ENCODE measurements at places on chromosomes 2 and 18.

DNA sequence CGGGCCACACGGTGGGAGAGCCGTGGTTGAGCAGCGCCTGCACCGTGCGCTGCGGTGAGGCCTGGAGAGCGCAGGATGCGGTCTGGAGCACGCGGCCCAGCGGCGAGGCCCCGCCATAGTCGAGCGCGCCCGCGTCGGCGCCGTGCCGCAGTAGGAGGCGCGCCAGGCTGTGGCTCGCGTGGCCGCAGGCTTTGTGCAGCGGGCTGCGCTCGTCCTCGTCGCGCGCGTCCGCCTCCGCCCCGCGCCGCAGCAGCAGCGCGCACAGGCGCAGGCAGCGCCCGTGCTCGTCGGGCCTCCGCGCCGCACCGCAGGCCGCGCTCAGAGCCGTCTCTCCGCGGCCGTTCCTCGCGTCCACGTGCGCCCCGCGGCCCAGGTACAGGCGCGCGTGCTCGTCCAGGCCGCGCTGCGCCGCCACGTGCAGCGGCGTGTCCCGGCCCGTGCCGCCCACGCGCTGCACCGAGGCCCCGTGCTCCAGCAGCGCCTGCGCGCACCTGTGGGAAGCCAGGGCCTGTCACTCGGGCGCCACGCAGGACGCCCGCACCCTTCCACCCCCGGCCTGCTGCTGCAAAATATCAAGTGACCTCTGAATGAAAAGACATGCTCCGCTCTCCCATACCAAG, 46.3 kb upstream of the GBX2 start:
- DNase-seq: no peak

DNA sequence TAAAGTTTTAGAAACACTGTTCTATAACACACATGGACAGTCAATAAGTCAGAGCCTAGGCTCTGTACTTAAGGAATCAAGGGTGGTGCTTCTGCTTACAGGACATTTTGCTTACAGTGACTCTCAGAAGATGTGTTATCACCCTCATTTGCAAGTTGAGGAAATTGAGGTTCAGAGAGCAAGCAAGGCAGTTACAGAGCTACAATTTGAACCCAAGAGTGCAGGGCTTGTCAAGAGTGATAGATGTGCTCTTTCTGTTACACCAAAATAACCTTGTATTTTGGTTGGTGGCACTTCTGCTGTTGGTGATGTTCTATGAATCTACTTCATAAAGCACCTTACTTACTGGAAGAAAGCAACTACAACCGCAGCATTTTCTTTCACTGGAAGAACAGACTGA, 170.2 kb downstream of the THADA start:
- no peak for DNase-seq

GRCh38 chr2:43221124-43221762, 5.2 kb downstream of the ZFP36L2 start:
- peak; percentile 94 for DNase-seq

DNA sequence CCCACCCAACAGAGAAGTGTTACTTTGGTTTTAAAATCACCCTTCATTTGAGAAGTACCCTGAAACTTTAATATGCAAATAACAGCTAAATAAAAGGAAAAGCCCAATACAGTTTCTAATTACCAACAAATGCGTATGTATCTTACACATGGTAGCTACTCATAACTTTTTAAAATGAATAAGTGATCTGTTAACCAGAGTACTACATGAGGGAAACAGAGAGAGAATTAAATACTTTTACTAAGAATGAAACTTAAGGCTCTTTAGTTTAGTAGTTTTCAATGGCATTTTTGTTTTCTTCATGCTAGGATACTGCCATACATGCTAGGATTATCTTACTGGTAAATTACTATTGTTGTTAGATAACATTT, 39.1 kb upstream of the NABP1 start:
- DNase-seq: no peak

- peak; percentile 2 for DNase-seq
These were observed 291.0 kb upstream of the DOK6 start for GRCh38 chr18:69109686-69110085.

GRCh38 chr2:230798769-230799399, 65.9 kb upstream of the ITM2C start:
- no peak for DNase-seq

DNA sequence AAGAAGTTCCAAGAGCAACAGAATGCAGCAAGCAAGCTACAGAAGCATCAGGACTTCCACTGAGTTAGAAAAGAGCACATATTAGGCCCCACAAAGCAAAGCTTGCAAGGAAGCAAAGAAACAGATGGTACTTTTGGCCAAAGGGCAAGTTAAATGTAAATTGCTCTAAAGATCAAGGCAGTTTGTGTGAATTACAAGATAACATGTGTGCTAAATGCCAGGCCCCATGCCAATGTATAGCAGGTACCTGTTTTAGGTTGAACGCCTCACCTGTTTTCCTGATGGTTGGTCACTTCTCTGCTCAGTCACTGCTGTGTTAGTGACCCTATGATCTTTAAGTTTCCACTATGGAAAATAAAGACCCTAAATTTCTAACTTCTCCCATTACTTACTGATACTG, 606.5 kb upstream of the GYPC start:
- no peak for DNase-seq

GRCh38 chr2:20755132-20755800, 67.6 kb downstream of the LDAH start:
- no peak for DNase-seq

DNA sequence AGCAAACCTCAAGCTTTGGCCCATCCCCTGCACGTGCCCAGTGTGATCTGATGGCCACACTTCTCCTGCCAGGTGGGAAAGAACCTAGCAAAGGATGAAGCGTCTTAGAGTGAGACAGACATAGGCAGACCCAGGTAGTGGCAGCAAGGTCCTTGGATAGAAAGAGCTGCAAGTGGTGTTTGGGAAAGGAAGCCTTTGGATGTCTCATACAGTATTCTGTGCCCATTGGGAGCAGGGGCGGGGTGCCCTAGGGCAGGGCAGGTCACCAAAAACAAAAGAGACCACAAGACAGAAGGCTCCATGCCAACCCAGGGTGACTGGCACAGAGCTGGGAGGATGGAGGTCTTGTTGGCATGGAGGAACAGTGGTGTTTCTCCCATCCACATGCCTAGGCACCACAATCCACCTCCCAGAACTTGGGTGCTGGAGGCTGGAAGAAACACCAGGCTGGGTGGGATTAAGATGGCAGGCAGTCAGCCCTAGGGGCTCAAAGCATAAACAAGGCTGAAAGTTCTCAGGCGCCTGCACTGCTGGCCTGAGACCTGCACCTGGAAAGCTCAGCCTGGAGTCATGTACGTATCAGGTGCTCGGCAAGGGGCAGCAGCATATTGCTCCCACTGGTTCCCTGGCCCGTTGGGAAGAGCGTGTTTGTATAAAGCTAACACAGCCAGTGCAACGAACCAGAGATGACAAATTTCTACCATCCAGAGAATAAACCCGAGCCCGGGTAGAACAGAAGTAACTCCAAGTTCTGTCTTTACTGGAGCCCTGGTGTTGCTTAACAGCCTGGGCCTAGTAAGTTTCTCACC, 52.9 kb downstream of the CRACDL start:
- DNase-seq: no peak

DNA sequence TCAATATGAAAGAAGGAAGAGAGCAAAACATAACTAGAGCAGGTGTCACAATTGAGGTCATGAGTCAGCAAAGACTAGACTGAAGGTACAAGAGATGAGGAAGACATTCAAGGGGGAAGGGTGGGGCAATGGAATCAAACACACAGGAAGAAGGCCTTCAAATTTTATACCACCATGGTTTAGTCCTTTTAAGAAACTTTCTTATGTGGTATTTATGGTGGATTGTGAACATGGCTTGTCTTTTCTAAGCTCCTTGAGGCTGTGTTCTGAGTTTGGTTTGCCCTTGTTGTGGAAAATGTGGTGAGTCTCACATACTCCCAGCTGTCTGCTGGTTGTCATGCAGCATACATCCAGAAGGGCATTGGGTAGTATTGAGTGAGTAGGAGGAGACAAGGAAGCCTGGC, 62.1 kb downstream of the NABP1 start:
- DNase-seq: no peak

DNA sequence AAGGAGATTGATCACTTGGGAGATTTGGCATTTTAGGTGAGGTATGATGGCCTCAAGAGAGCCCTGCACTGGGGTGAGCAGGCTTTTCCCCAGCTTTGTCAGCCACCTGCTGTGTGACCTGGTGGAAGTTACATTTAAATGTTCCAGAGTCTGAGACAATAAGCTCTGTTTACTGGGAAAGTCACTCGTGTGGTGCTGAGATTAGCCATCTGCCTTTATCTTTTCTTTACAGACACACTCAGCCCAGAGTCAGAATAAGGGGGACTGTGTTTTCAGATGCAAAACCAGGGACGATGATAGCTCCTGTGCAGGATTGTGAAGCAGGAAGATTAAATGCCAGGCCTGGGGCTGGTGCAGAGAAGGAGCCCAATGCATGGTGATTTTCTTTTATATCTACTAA, 47.9 kb downstream of the SH3RF3 start:
- no peak for DNase-seq

DNA sequence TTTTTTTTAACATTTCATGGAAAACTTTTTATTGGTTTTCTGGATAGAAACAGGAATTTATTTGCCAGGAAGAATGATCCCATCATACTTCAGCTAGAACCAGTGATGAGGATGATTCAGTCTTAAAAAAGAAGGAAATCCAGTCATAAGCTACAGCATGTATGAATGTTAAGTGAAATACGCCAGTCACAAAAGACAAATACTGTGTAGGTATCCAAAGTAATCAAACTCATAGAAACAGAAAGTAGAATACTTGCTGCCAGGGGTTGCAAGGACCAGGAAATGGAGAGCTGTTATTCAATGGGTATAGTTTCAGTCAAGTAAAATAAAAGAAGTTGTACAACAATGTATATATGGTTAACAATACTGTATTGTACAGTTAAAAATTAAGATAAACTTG, 21.3 kb downstream of the PSME4 start:
- DNase-seq: no peak

DNA sequence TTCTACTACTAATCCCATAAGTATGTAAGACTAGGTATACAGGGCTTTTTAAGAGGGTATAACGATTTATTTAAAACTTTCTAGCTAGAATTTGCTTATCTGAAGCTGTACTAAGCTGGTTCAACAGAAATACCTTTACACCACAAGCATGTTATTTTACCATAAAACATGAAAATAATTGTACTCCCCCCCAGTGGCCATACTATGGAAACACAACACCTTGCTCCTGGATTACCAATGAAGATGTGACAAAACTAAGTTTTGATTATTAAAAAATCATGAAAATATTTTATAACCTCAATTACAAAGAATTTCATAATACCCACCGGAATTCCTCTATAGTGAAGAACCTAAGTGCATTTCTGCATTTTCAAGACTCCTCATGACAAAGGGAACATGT, 27.3 kb downstream of the LPIN2 start:
- no peak for DNase-seq

DNA sequence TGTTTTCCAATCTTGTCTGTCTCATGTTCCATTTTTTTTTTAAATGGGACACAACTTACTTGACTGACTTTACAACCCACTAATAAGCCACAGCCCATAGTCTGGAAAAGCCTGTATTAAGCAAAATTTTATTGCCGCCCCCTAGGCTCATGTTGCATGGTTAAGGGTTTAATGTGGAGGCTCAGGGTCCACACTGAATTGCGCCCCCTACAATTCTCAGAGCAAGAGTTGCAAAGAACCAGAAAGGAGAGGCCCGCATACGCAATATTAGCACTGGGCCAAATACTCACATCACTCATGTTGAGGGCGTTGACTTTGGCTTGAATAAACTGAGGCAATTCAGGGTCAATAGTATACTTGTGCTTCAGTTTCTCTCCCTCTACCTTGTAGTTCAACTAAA, 65.5 kb downstream of the NEB start:
- no peak for DNase-seq

DNA sequence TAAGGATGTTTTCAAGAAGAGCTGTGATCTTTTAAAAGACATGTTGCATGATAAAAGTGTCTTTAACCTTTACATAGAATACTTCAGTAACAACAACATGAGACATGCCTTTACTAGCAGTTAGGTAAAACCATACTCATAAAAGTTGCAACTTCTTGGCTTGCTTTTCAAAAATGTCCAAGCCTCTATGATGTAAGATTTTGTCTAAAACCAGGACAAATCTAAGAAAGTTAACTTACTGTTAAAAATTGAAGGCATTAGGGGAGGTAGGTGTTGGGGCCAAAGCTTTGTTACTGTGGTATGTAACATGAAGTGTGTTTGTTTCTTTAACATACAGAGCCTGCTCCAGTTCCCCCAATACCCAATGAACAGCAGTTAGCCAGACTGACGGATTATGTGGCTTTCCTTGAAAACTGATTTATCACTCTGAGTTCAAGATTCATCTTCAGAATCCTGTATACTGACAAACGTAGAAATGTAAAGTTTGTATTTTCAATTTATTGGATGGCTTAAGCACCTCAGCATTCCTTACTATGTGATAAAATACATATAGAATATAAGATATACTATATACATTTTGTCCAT, 11.7 kb downstream of the COPS8 start:
- DNase-seq: no peak

- DNase-seq: no peak
These were observed 29.1 kb downstream of the ZEB2 start for GRCh38 chr2:144490857-144491256.

DNA sequence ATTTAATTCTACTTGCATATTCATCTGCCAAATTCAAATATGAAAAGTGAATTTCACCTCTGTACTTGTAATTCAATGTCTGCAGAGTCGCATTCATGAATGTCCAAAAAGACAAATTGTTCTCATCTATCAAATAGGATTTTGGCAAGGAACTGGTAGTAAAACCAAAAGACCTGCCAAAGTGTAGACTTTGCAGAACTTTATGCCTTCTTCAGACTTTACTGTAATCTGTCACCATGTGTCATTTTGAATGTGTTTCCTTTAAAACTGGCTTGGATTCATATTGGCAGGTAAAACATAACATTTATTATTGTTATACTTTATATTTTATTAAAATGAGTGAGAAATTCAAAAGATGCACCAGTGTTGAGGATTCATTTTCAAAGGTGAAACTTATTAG, 701.9 kb upstream of the LINC00305 start:
- DNase-seq: no peak

- DNase-seq: no peak
These were observed 61.8 kb downstream of the RTP5 start for GRCh38 chr2:241931084-241931975.

- no peak for DNase-seq
These were observed 10.8 kb downstream of the HK2 start for GRCh38 chr2:74844752-74845151.

- no peak for DNase-seq
These were observed 2.2 kb downstream of the HMSD start for GRCh38 chr18:63951302-63951705.

DNA sequence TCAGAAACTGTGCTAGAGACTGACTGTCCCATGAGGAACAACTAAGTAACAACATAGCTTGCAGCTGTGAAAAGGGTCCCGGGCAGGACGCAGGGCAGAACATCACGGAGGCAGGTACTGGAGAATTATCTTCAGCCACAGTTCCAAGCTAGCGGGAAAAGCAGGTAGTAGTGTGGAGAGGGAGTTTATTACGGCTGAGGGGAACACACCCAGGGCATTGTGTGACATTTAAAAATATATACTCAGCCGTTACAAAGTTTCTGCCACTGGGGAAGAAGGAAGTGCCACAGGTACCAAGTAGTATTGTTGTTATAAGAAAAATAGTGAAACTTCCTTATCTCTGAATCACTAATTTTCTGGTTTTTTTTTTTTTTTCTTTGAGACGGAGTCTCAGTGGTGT, 179.6 kb downstream of the LAMA1 start:
- no peak for DNase-seq

Data from MG63 (cell line).